CD4-positive, alpha-beta T cell treated with Interleukin-15 for 4 hours (primary cell): ENCODE measurements at places on chromosomes 7 and 10.

DNA sequence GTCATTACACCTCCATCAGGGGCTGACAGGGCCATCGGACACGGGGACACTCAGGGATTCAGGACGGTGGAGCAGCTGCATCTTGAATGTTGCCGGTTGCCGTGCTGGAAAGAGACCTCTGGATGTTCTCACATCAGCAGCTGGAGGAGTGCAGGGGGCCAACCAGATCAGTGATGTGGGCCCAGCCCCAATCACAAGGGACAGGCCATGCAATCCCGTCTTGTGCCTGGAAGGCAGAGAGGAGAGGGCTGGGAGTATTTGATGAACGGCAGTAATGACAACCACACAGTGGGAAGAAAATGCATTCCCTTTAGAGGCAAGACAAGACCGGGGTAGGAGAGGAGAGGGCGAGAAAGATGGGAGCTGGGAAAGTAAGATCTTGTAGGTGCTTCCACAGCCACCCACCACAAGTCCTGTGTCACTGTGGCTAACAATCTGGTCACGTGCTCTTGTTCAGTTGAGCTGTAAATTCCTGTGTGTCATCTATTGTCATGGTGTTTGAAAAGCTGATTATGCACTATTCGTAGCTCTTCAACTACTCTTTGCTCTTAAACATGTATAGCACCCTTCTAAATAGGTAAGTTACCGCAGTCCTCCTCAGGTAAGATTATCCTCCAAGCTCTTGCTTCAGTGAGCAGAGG lies 85.9 kb upstream of the LEP start:
- no peak for DNase-seq

DNA sequence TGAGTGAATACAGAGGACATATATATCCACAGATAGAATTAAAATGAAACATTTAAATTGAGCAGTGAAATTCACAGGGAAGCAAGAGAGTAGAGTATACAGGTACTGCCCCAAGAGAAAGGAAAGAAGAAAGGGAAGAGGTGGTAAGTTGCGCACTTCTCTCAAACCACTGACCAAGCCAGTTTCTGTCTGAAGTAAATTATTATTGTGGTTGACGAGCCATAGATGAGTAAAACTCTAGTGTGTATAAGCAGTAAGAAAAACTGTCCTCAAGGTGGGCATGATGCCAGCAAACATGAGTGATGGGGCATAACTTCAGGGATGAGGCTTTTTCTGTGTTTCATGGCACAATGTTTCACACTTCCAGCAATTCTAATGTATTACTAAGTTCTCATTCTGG lies 4.4 kb upstream of the BET1 start:
- no peak for DNase-seq

DNA sequence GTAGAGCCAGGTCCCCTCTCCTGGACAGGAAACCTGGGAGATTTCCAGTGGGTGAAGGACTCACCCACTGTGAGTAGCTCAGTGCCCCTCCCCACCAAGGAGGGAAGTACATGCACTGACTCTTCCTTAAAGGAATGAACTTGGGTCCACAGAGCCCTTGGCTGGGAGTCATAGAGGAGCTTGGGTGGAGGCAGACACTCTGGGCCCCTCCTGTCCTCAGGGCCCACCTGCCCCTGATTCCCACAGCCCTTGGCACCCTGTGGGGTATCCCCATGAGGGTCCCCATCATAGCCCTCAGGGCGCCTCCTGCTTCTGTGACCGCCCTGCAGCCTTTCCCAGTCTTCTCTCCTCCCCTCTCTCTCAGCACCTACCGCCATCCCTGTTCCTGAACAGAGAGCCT lies 3.7 kb downstream of the EN2 start:
- DNase-seq: no peak

DNA sequence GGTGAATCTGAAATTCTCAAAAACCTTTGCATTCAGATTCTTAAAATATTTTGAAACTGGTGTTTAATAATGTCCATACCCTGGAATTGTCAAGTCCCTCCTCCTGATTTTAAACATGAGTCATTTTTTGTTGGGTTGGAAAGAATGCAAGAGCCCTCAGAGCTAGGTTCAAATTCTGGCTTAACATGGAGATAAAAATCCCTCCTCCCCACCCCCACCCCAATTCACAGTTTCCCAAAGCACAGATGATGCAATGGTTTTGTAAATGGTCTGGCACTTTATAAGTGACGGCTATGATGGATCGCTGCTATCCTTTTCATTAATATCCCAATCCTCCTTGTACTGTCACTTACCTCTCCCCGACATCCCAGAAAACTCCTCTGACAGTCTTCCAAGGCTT lies 332.8 kb downstream of the PLXNA4 start:
- DNase-seq: no peak

DNA sequence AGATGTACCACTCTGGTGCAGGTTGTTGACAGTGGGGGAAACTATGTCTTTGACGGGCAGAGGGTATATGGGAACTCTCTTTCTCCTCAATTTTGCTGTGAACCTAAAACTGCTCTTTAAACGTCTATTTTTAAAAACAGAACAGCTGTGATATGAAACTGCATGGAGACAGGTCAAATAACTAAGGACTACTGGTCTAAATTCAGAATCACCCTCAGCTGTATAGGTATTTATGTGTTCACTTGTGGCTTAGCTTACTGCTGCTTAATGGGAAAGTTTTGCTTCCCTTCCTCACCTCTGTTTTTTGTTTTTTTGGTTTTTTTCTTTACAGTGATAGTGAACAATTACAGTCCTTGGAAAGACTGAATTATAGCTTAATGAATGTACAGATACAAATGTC lies 86.9 kb upstream of the STRIP2 start:
- no peak for DNase-seq

DNA sequence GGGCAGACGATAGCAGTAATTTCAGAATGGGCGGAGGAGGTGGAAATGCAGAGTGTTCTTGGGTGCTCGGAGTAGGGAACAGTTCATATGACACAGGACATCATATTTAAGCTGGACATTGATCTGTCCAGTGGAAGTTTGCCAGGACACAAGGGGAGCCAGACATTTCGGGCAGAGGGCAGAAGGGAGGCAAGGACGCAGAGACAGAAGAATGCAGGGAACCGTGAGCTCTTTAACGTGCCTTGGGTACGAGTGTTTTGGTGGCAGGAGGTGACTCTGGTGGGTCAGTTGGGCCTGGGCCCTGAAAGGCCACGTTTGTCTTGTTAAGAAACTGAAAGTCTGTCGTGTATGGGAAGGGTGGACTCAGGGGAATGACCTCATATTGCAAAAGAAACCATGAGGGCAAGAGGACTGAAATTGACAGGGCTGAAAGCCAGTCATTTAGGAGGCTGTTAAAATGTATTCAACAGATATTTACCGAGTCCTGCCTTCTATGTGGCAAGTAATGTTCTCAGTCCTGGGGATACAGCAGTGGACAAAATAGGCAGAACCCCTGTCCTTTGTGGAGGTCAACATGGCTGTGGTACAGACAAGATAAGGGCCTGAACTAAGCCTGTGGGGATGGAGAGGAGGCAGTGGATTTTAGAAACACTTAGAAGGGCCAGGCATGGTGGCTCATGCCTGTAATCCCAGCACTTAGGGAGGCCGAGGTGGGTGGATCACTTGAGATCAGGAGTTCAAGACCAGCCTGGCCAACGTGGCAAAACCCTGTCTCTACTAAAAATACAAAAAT lies 2.2 kb downstream of the OPTN start:
- DNase-seq: no peak

DNA sequence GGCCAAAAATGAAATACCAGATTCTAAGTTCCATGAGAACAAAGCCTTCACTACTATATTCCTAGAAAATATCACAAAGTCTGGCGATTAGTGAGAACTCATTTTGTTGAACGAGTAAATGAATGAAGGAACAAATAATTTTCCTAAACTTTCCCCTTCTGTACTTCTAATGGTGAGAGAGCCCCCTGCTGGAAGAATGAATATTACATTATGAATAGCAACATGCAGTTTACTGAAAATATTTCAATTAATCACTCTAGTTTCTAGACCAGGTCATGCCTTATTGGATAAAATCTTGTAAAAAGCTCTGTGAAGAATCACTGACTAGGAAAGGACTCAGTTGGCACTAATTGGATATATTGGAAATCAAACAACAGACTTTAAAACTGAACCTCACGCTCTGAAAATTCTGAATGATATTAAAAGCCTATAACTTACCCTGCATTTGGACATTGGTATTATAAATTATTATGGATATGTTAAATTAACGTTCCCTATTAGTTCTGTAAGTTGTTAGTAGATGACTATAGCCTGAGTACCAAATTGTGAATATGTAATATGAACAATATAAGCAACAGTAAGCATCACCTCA lies 32.4 kb upstream of the MTPN start:
- DNase-seq: peak; percentile 61

DNA sequence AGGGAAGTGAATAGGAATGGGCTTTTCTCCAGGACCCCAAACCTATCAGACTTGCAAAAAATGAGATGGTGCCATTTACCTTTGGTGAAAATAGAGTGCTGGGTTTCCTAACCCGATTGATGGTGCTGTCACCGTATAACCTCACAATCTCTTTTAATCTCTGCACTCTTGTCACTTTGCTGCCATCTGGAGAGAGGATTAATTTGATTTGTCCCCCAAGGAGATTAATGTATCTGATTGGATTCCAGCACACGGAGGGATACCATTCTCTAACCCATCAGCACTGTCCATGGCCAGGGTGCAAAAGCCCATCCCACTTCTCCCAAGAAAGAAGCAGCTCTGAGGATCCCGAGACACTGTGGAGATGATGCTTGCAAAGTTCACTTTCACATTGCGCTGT lies 86.3 kb upstream of the NFE2L3 start:
- no peak for DNase-seq

DNA sequence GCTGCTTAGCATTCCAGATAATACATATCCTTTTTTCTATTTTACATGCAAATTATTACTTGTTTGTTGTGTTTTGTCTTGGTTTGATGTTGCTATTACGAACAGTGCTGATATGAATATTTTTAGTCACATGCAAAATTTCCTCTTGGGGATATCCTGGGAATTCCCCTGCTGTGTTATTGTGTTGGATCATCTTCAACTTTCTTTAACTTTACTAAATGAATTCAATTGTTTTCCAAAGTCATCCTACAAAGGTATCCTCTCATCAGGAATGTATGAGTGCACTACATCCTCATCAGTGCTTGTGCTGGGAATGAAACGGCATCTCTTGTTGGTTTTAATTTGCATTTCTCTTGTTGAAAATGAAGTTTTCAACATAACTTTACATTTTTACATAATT lies 87.1 kb downstream of the AASS start:
- DNase-seq: no peak

- DNase-seq: no peak
Observed at GRCh38 chr10:100983868-100984671, 3.2 kb downstream of the MRPL43 start.

- DNase-seq: no peak
Observed at GRCh38 chr7:11128498-11128897, 154.8 kb downstream of the PHF14 start.

- no peak for DNase-seq
Observed at GRCh38 chr10:120103738-120104560, 211.4 kb downstream of the SEC23IP start.

GRCh38 chr7:35826751-35827150 lies 25.9 kb downstream of the SEPTIN7 start:
- DNase-seq: no peak

DNA sequence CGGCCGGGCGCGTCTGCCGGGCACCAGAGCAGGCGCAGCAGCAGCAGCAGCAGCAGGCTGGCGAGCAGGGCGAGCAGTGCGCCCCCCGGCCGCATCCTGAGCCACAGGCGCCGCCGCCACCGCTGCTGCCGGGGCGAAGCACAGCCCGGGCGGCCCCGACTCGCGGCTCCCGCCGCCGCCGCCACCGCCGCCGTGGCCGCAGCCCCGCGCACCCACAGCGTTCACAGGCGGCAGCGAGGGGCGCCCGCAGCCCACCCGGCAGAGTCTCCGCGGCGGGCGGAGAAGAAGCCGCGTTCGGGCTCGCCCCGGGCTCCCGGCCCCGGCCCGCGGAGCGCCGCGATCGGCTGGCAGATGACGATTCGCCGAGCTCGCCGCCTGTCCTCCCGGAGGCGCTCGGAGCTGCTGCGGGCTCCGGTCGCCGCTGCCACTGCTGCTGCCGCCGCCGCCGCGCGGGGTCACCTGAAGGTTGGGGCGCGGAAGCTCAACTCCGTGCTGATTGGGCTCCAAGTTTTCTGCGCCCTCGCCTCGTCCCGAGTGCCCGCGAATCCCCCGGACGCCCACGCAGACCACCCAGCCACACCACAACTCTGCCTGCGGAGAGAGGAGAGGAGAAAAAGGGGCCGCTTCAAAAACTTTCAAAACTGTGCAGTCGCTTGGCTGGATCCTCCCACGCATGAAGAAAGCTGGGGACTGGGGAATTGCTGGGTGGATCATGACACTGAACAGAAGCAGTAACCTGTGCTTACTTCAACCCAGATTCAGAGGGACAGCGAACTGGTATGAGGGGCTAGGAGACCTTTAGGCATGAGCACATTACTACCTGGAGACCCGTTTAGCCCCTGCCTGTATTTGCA lies at the start of gene ST8SIA6:
Gene ST8SIA6 (minus strand): TSS at position 435 of the 854 bp plus-strand sequence. CDS start 340 bp downstream, at position 95.
- peak; percentile 50 for DNase-seq

DNA sequence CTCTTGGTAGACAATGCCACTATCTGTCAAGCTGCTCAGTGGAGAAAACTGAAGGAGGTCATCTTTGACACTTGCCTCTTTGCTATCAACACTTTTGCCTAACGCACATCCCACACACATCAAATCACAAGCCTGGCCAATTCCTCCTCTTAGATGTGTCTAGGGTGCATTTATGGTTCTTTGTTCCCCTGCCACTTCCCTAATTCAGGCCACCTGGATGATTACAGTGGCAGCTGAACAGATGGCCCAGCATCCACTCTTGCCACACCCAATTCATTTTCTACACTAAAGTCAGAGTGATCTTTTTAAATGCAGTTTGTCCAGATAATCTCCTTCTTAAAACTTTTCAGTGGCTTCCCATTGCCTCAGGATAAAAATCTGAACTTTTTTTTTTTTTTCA lies 58.6 kb downstream of the LAMB4 start:
- no peak for DNase-seq

GRCh38 chr10:29621161-29621560 lies 13.6 kb downstream of the SVIL start:
- DNase-seq: no peak

DNA sequence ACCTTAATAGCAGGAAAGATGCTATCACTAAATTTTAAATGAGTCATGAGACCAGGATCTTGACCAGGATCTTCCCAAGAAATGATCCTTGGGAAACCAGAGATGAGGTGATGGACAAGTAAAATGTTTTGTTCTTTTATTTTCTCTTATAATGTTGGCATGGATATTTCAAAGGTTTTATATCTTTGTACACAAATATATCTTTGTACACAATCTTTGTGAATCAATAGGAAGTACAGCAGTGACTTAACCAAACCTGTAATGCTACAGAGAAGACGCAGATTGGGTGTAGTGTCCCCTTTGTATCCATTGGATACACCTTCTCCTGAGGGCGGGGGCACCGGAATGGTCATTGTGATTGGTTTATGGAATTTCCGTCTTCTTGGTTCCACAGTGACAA lies 180.1 kb upstream of the CCDC6 start:
- no peak for DNase-seq

GRCh38 chr10:1603181-1603580 lies 134.1 kb downstream of the ADARB2 start:
- DNase-seq: no peak
